Tibial nerve (tissue), 4 donors: ENCODE measurements at places on chromosomes 4 and X.
A peak's percentile ranks its signal among the peaks of the same experiment; 100 is the strongest.

GRCh38 chrX:50971395-50971794 is 60.9 kb downstream of the BMP15 start:
- no peaks in the 10 kb centered on the region for H3K4me1 ChIP-seq
- H3K4me3 ChIP-seq: no peak overlapping the region
- no peak overlapping the region for H3K27ac ChIP-seq
- DNase-seq: no peak
- no peaks in the 10 kb centered on the region for H3K36me3 ChIP-seq

GRCh38 chr4:26601204-26601603 is 17.3 kb downstream of the TBC1D19 start:
- DNase-seq: no peak
- no peak overlapping the region for H3K4me3 ChIP-seq
- H3K27me3 ChIP-seq: no peaks in the 10 kb centered on the region
- no peaks in the 10 kb centered on the region for H3K36me3 ChIP-seq

GRCh38 chr4:52588771-52589591 is 70.1 kb downstream of the USP46 start:
- H3K27me3 ChIP-seq: no peaks in the 10 kb centered on the region
- no peak for DNase-seq
- H3K4me3 ChIP-seq: no peak overlapping the region
- H3K36me3 ChIP-seq: no peaks in the 10 kb centered on the region

GRCh38 chr4:55296096-55296495 is 49.9 kb upstream of the SRD5A3 start:
- no peak for DNase-seq
- H3K4me3 ChIP-seq: no peak overlapping the region
- no peaks in the 10 kb centered on the region for H3K36me3 ChIP-seq

- peak overlapping the region; percentile 56 for H3K4me3 ChIP-seq
- H3K27ac ChIP-seq: peak overlapping the region; percentile 19
- H3K36me3 ChIP-seq: no peaks in the 10 kb centered on the region
- no peak for DNase-seq
These were observed 2.3 kb downstream of the FHDC1 start for GRCh38 chr4:152938237-152938947.

- H3K27ac ChIP-seq: no peak overlapping the region
- H3K4me1 ChIP-seq: no peaks in the 10 kb centered on the region
- no peaks in the 10 kb centered on the region for H3K27me3 ChIP-seq
- DNase-seq: no peak
These were observed 216.6 kb downstream of the DCTD start for GRCh38 chr4:182700362-182701160.
